NCI-H82 (cell line): ENCODE measurements at places on chromosomes 1 and 21.

GRCh38 chr21:44756423-44757185 is 45.0 kb downstream of the UBE2G2 start:
- no peak for DNase-seq

DNA sequence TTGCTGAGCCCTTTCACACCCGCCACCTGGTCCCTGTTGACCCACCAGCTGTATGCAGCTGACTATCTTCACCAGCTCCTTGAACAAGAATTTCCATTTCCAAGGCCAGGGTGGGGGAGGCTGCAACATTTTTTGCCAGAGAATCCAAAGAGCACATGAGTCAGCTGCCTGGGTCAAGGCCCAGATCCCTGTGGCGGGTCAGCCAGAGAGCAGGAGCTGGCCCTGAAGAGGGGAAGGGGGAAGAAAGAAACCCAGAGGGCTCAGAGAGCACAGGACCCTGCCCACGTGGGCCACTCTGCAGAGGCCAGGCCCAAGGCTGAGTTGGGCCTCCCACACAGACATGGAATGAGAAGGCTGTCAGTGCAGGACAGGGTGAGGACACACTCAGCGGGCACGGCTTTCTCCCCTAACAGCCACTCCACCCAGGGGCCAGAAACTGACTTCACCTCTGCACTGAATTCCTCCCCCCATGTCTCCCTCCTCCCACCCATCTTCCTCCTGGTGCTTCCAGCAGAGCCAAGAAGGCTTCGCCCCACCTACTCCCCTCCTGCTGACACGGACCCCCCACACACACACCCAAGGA is 28.9 kb downstream of the S100A6 start:
- DNase-seq, result no peak

GRCh38 chr1:31926853-31927660 is 11.1 kb downstream of the PTP4A2 start:
- no peak for DNase-seq

DNA sequence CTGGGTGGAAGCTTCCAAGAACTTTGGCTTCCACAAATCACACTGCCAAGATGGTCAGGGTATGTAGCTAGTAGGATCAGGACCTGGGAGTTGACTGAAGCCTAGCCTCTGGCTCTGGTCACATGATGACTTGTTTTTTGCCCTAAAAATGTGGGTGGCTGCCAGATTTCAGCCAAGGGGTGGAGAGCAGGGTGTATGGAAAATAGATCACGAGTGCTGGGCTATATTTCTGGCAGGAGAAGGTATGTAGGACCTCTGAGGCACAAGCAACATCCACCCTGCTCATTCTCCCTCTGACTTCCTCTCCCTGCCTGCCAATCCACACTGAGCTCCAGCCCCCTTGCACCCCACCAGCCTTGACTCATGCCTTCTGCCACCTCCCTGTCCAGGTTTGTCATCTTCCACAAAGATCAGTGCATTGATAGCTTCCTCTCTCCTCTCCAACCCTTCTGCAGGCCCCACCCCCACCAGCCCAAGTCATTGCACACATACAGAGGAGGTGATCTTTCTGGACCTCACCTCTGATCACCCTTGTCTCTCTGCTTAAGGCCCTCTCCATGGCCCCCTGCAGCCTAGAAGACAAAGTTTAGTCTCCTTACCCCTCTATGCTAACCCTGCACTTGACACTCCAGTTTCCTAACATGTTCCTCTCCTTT is 8.3 kb upstream of the CYP4B1 start:
- no peak for DNase-seq
